HepG2 (cell line): ENCODE measurements at places on chromosomes 2 and 18. TPM values are rescaled to one million over a fixed set of nuclear protein-coding genes. Genes with fewer than 3 reads are reported as not detected.

DNA sequence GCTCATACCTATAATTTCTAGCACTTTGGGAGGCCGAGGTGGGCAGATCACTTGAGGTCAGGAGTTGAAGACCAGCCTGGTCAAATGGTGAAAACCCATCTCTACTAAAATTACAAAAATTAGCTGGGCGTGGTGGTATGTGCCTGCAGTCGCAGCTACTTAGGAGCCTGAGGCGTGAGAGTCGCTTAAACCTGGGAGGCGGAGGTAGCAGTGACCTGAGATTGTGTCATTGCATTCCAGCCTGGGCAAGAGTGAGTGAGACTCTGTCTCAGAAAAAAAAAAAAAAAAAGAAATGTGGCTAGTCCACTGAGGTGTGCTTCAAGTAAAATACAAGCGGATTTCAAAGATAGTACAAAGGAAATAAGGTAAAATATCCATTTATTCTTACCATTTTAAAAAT, 46.2 kb downstream of the RBKS start:
- no peak for DNase-seq

GRCh38 chr18:26448714-26449159, 99.6 kb downstream of the KCTD1 start:
- no peak for DNase-seq

DNA sequence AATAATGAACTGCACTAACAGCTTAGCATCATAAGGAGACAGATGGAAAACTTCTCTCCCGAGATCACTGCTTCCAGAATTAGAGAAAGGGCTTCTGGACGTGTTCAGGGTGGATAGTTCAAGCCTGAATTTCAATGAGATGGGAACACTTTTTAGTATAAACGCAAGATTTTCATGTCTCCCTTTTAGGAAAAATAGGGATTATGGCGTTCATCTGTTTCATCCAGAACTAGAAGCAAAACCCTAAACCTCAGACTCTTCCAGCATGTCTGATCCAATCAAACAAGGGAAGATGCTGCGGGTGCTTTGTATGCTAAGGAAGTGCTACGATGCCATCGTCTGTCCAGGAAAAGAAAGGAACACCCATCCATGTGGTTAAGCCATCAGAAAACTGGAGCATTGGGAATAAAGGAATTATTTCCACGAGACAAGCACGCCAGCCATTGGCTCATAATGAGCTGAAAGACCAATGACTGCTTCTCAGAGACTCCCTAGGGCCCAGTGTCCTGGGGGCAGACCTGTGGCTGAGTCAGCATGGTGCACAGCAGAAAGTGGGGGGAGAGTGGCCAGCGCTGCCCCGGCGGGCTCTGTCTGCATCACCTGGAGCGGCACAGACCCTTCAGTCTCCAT, 65.9 kb upstream of the AFF3 start:
- no peak for DNase-seq

NR4A2 gene
- polyA plus RNA-seq, result 0.13 TPM in 1 of 2 replicates, not detected in the other

PROM2 gene
- polyA plus RNA-seq, result not detected in 2 replicates

- DNase-seq, result no peak
These were observed 1257.2 kb upstream of the CHAC2 start for GRCh38 chr2:52510432-52510831.

DNA sequence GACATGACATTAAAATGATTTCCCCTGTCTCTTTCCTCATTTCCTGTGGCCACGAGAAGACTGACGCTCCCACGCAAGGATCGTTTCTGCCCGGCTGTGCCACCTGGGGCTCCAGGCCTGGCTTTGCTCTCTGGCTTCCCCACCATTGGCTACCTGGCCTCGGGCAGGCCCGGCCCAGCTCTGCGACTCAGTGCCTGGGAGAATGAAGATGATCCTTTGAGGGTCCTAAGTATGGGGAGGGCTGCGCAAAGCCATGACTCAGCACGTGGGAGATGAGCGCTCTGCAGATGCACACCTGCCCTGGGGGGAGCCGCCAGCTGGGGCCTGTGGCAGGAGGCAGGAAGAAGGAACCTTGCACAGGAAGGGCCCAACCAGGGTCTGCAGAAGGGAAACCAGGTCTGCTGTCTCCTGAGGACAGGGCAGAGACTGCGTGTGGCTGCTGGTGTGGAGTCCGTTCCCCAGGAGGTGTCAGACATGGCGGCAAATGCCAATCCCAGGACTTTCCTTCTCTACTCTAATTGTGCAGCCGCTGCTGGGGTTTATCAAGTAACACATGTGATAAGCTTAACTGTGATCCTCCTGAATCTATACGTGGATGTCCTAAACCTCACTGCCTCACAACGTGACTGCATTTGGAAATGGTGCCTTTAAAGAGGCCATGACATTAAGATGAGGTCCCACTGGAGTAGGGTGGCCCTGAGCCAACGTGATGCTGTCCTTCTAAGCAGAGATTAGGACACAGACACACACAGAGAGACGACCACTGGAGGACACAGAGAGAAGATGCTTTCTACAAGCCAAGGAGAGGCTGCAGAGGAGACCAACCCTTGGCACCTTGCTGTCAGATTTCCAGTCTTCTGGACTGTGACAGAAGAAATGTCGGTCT, 32.9 kb downstream of the MBP start:
- DNase-seq, result no peak
